ENCODE measurements at places on chromosomes 7 and 10.

GRCh38 chr7:55962014-55962413 lies 2.4 kb upstream of the NIPSNAP2 start:
- DNase-seq: no peak

GRCh38 chr7:107628461-107629064 lies 32.1 kb upstream of the SLC26A4 start:
- no peak for DNase-seq

GRCh38 chr7:18890885-18891621 lies 226.4 kb downstream of the TWIST1 start:
- DNase-seq: peak; percentile 97

DNA sequence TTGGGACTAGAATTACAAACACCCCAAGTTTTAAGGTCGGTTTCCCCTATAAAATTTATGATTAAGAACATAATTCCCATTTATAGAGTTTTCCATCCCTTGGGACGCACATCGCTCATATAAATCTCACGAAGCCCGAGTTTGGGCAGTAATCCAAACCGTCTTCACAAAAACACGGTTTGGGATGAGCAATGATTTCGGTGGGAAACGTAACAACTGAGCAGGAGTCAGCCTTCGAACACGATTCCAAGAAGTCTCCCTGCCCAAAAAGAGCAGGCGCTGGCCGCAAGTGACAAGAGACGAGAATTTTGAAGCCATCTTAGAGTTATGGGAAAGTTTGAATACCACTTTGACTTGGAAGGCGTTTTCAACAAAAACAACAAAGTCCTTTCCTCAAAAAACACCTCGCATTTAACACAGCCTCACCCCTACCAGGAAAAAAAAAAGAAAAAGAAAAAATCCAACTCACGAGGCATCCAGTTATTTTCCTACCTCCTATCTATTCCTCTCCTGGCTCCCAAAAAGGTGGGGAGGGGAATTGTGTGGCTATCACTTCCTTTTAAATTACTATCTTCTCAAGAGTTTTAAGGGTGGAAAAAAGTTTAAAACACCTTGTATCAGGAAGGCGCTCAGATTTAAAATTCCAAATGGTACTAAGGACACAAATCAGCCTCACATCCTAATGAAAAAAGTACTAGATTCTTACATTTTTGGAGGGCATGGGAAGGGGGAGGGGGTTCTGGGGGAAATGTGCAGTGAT lies 1.6 kb downstream of the SEPHS1 start:
- DNase-seq: no peak

DNA sequence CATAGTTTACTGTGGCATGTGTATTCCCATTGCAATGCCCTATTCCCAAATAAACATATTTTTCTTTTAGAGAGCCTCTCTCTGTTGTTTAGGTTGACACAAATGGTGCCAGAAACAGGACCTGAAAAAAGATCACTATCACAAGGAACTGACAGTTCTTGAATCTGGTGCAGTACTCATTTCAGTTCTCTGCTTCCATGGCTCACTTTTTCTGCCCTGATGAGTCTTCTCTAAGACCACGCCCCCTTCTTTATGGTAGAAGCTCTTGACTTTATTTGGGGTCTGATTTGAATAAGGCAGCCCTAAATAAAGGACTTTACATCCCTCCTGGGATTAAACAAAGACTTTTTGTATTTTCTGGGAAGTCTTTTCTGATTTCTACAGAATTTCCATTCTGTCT lies 3.5 kb upstream of the CCDC126 start:
- no peak for DNase-seq

DNA sequence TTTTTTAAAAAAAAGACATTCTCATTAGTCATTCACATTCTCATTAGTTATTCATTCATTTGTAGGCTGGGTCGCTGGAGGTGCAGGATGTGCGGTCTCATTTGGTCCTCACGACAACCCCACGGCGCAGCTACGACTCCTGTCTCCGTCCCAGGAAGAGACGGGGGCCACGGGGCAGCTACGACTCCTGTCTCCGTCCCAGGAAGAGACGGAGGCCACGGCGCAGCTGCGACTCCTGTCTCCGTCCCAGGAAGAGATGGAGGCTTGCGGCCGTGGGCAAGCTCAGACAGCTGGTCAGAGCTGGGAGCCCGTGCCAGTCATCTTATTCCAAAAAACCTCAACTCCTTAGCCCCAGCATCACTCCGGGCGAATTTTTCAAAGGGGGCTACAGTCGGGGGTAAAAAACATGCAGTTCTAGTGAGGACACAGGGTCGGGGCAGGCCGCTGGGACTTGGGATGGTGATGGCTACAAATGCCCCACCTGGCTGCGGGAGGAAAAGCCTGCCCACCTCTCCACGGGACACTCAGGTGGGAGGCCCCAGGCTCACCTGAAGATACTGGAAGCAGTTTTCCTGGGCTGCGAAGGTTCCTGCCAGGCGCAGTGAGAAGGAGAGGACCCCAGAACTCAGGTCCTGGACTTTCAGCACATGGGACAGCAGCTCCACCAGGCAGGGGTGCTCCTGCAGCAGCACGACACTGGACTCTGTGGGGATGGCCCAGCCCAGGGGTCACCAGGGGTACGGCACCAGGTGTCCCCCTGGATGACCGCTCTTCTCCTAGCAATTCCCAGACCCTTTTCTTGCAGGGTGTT lies 8.3 kb downstream of the BRAT1 start:
- DNase-seq: no peak

DNA sequence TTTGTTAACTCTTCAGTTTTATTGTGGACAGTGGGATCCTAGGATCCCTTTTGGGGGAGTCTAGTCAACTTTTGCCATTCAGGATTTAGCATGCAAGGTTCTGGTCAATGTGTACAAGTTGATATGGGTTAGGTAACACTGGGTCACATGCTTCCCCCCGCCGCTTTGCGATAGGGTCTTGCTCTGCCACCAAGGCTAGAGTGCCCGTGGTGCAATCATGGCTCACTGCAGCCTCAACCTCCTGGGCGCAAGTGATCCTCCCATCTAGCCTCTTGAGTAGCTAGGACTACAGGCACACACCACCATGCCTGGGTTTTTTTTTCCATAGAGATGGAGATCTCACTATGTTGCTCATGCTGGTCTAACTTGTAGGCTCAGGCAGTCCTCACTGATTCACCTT lies 3.2 kb upstream of the CSGALNACT2 start:
- DNase-seq: no peak

DNA sequence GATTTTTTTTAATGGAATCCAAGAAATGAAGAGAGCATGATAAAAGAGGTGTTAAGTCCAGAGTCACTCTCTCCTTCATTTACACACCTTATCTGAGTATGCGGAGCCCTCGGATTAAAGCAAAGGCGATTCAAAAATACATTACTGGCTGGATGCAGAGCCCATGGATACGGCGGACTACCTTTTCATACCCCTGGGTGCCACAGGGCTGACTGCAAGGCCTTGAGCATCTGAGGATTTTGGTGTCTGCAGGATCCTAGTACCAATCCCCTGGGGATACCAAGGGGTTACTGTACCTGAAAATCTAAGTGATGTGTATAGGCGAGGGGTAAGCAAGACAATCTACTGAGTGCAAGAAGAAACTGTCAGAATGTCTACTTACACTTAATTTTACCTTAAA lies 20.5 kb downstream of the PIP4K2A start:
- DNase-seq: no peak

- no peak for DNase-seq
These were observed 170.3 kb upstream of the MINDY3 start for GRCh38 chr10:16030562-16030961.

DNA sequence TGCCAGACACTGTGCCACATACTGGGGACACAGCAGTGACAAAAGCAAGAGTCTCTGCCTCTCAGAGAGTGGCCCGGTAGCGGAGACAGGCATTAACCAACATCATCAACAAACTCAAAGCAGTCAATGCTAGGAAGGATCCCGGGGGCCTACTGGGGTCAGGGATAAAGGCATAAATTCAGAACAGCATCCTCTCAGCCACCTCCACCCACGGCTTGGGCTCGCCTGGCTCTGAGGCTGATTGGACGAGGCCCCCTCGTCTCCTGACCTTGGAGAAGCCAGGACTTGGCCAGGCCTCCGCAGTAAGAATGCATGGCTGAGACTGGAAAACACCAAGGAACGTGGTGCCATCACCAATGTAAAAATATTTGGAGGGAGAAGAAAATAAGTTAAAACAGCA lies 102.1 kb downstream of the ARHGAP22 start:
- no peak for DNase-seq

- peak; percentile 83 for DNase-seq
These were observed 153.3 kb downstream of the POU6F2 start for GRCh38 chr7:39130857-39131526.

GRCh38 chr10:79407423-79407796 lies 38.0 kb downstream of the ZCCHC24 start:
- DNase-seq: no peak

- no peak for DNase-seq
These were observed 33.6 kb downstream of the FAM25A start for GRCh38 chr10:87053577-87054181.

- no peak for DNase-seq
These were observed 636.3 kb downstream of the PARD3 start for GRCh38 chr10:34178756-34179155.

GRCh38 chr7:132779164-132779563 lies 202.9 kb upstream of the PLXNA4 start:
- peak; percentile 94 for DNase-seq

GRCh38 chr10:104331208-104331838 lies 6.9 kb downstream of the ITPRIP start:
- no peak for DNase-seq

DNA sequence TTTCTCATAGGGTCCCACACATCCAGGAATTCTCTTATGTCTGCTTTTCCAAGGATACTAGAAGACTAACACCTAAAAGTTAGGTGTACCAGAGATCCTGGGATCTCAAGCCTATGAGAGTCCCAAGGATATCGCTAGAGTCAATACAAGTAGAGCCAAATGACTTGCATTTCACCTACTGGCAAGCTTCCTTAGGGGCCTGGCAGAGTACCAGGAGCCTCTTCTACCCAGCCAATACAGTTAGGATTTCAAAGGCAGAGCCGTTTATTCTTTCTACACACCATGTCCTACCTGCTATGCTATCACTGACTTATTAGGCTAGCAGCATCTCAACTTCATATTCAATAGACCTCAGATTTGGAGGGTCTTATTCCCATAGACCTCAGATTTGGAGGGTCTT lies 53.5 kb upstream of the UNC5B start:
- no peak for DNase-seq

DNA sequence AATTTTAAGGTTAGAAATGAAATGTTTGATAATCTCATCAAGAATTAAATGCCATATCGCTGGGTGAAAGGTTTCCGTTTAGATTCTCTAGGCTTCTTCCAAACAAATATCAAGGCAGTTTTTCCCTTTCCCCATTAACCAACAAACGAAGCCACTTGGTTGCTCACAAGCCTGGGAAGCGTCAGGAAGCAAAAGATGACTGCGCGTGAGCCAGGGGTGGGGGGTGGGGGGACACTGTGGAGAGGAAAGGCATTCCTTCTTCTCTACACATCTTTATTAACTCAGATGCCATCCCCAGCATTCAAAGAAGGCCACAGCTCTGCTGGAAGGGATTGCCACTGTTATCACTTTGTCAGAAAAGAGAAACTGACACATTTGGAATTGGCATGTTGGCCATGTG lies 207.1 kb downstream of the TRIL start:
- DNase-seq: no peak

GRCh38 chr10:100655760-100656421 lies 89.5 kb upstream of the PAX2 start:
- no peak for DNase-seq

GRCh38 chr10:14884082-14884481 lies 5.4 kb downstream of the SUV39H2 start:
- DNase-seq: no peak

- DNase-seq: no peak
These were observed 210.4 kb downstream of the DGKI start for GRCh38 chr7:137636376-137636775.

GRCh38 chr10:69572159-69573055 lies 815 bp downstream of the NEUROG3 start:
- DNase-seq: no peak

Measured in DMS79 (cell line).